ENCODE measurements at places on chromosomes 6 and 20.

- DNase-seq = no peak
These were observed 12.1 kb upstream of the TGM2 start for GRCh38 chr20:38177201-38177600.

DNA sequence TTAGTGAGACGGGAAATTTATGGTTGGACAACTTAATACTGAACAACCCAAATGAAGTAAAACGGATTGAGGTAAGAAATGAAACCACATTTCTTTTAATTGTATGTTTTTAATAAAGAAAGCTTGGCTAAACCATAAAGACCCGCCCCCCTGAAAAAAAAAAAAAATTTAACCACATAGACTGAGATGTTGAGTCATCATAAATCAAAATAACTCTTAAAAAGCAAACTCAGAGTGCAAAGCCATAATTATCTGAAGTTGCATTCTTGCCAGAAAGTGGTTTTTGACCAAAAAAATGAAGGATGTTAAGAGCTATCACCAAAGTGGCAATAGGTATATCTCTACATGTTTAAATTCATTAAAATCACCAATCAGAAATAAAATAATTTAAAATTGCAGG is 101.8 kb upstream of the COL21A1 start:
- no peak for DNase-seq

- DNase-seq = no peak
These were observed 26.8 kb downstream of the PTCHD4 start for GRCh38 chr6:48084201-48084600.

DNA sequence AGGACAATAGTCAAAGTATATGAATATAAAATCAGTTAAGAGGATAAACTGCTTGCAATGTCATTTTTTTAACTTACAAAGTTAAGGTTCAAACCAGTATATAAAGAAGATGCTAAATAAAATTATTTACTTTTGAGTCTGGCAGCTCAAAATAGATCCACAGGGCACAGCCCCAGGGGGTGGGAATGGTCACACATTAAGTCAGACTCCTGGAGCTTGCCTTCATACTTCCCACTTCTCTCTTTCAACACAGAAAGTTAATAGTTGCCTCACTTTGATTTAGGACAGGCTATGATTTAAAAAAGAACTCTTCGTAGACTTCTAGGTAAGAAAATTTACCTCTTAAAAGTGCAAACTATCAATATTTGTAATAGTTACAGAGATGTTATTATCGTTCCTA is 158.3 kb upstream of the RUNX2 start:
- no peak for DNase-seq

DNA sequence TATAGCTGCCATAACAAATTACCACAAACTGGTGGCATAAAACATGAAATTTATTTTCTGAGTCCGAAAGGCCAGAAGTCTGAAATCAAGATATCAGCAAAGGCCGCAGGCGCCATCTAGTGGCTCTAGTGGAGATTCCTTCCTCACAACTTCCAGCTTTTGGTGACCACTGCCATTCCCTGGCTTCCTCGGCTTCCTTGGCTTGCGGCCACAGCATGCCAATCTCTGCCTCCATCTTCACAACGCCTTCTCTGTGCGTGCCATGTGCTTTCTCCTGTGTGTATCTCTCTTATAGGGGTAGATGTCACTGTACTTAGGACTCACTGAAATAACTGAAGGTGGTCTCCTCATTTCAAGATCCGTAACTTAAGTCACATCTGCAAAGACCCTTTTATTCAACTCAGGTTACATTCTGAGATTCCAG is 5.4 kb upstream of the PLAGL1 start:
- DNase-seq = peak; percentile 51

GRCh38 chr6:166775923-166776220 is 148.8 kb upstream of the RPS6KA2 start:
- no peak for DNase-seq

GRCh38 chr20:60257671-60258070 is 299.4 kb downstream of the CDH26 start:
- DNase-seq = no peak

DNA sequence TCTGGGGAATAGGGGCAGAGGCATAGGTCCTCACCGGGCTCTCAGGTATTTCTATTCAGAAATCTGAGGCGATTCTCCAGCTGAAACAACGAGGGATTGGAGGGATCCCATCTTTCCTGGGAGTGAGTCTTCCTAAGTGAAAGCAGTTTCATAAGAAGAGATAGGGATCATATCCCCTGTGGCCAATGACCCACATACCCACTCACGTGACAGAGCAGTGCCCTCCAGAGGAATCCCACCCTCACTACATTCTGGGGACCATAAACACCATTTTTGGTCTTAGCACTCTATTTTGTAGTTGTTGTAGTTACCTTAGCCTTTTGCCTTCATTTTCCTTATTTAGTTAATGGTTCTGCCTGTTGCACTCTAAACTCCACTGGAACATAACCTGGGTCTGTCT is 121.1 kb downstream of the GPR63 start:
- DNase-seq = no peak

DNA sequence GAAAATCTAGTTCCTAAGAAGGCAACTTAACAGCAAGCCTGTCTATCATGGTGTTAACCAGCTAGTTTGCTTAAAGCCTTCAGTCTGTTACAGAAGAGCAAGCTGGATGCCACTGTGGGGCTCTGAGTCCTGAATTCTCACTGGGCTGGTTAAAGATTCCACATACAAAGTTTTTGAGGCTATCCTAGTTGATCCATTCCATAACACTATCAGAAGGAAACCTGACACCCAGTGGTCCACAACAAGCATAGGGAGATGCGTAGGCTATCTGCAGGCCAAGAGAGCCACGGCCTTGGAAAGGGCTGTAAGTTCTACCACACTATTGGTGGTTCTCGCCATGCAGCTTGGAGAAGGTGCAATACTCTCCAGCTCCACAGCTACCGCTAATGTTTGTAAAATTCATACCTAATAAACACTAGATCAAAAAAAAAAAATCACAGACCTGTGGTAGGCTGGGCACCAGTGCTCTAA is 420 bp upstream of the MCCD1 start:
- DNase-seq = no peak

GRCh38 chr20:40967700-40968099 is 60.9 kb upstream of the TOP1 start:
- DNase-seq = no peak

DNA sequence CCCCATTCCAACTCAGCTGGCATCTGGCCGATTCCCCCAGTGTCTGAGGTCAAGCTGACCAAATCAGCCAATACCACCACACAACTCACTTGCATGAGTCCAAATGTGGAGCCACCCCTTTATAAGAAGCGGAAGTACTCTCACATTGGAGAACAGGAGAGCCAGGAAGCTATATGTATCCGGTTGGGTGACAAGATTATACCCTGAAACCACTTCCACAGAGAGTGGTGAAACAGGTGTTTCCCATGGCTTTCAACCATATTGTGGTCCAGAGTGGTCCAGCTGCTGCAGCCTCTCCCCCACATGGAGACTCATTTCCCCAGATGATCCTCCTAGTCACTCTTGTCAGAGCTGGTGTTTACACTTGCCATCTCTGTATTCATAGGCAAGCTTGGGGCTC is 24.0 kb upstream of the SERINC1 start:
- no peak for DNase-seq

- DNase-seq = no peak
These were observed 162.8 kb downstream of the BTBD9 start for GRCh38 chr6:38476888-38477287.
